ENCODE measurements at places on chromosomes 12 and 14. TPM values are rescaled to one million over a fixed set of nuclear protein-coding genes. Genes with fewer than 3 reads are reported as not detected.

GRCh38 chr14:51304941-51305340 lies 64.9 kb downstream of the TMX1 start:
- no peaks in the 10 kb centered on the region for H3K36me3 ChIP-seq
- H3K4me3 ChIP-seq, result no peak overlapping the region
- no peaks in the 10 kb centered on the region for H3K27me3 ChIP-seq
- no peak overlapping the region for H3K27ac ChIP-seq

GRCh38 chr14:55387121-55387520 lies 24.5 kb downstream of the ATG14 start:
- no peak overlapping the region for H3K27ac ChIP-seq
- DNase-seq, result no peak
- no peaks in the 10 kb centered on the region for H3K4me1 ChIP-seq
- H3K4me3 ChIP-seq, result no peak overlapping the region
- no peaks in the 10 kb centered on the region for H3K27me3 ChIP-seq

- H3K36me3 ChIP-seq, result no peaks in the 10 kb centered on the region
- no peak for DNase-seq
- H3K4me3 ChIP-seq, result no peak overlapping the region
- no peaks in the 10 kb centered on the region for H3K27me3 ChIP-seq
- no peak overlapping the region for H3K27ac ChIP-seq
- H3K4me1 ChIP-seq, result no peaks in the 10 kb centered on the region
Measured at GRCh38 chr14:36091096-36091495, 85.4 kb downstream of the PTCSC3 start.

DNA sequence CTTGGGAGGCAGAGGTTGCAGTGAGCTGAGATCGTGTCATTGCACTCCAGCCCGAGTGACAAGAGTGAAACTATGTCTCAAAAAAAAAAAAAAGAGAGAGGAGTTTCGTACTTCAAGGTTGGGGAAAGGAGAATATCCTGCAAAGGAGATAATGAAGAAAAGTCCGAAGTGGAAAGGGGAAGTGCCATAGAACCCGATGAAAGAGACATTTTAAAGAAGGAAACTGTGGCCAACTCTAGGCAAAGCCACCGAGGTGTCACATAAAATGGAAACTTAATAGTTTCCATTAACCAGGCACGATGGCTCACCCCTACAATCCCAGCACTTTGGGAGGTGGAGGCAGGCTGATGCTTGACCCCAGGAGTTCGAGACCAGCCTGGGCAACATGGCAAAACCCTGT lies 15.0 kb upstream of the LTBP2 start:
- H3K27ac ChIP-seq, result no peak overlapping the region
- H3K4me1 ChIP-seq, result no peaks in the 10 kb centered on the region
- no peaks in the 10 kb centered on the region for H3K27me3 ChIP-seq
- no peak overlapping the region for H3K4me3 ChIP-seq
- H3K36me3 ChIP-seq, result no peaks in the 10 kb centered on the region
- DNase-seq, result no peak

GRCh38 chr12:54561164-54561563 lies 11.8 kb downstream of the PDE1B start:
- H3K27ac ChIP-seq, result no peak overlapping the region
- H3K27me3 ChIP-seq, result peaks cover 3% of the 10 kb centered on the region
- no peaks in the 10 kb centered on the region for H3K4me1 ChIP-seq
- DNase-seq, result no peak

GRCh38 chr14:87343652-87344051 lies 649.3 kb downstream of the GALC start:
- no peaks in the 10 kb centered on the region for H3K27me3 ChIP-seq
- H3K4me1 ChIP-seq, result no peaks in the 10 kb centered on the region
- no peak overlapping the region for H3K4me3 ChIP-seq
- no peaks in the 10 kb centered on the region for H3K36me3 ChIP-seq

DNA sequence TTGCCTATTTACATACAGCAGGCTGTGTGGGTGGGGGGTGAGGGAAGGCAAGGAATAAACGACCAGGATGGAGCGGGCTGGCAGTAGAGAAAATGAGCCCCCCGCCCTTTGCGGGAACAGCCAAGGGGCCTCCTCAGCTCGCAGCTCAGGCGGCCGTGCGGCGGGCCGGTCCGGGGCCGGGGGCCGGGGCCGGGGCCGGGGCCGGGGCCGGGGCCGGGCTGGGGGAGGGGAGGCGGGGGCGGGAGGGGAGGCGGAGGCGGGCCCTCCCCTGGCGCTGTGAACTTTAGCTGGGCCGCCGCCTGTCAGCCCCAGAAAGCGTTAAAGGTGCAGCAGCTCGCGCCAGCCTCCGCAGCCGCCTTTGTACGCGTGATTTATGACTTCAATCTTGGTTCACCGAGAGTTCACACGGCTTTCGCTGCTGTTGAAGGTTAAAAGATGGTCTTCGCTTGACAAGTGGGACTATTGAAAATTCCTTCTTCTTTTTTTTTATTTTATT lies 28.8 kb downstream of the HOXC4 start:
- H3K36me3 ChIP-seq, result no peaks in the 10 kb centered on the region
- DNase-seq, result no peak
- no peak overlapping the region for H3K4me3 ChIP-seq
- no peaks in the 10 kb centered on the region for H3K4me1 ChIP-seq

DNA sequence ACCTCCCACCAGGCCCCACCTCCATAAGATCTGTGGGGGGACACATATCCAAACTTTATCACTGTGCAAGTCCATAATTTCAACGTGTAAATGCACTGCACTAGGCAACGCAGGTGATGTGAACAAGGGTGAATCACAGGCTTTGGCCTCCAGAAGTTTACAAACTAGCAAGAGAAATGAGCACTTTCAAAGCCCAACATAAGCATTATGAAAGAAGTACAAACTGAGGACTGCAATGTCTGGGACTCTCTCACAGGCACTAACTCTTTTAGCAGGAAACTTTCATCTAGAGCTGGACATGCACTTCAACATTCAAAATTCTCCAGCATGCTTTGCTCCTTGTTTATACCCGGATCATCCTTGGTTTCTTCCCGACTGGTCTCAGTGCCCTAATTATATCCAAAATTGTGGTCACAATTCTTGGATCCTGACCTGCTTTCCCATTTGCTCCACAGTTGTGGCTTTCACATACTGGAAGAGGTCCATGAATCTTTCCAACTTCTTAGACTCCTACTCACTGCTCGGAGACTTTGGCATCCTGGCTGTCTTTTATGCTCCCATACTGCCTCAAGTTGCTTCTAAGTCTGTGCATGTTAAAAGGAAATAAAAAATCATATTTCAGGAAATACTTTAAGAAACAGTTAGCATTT lies 44.9 kb upstream of the STRAP start:
- no peak overlapping the region for H3K4me3 ChIP-seq
- H3K27ac ChIP-seq, result no peak overlapping the region
- DNase-seq, result no peak
- H3K4me1 ChIP-seq, result no peaks in the 10 kb centered on the region

- H3K27ac ChIP-seq, result no peak overlapping the region
- DNase-seq, result no peak
- H3K36me3 ChIP-seq, result no peaks in the 10 kb centered on the region
- H3K4me3 ChIP-seq, result no peak overlapping the region
- no peaks in the 10 kb centered on the region for H3K27me3 ChIP-seq
Measured at GRCh38 chr12:10243818-10244520, 31.3 kb downstream of the GABARAPL1 start.

DNA sequence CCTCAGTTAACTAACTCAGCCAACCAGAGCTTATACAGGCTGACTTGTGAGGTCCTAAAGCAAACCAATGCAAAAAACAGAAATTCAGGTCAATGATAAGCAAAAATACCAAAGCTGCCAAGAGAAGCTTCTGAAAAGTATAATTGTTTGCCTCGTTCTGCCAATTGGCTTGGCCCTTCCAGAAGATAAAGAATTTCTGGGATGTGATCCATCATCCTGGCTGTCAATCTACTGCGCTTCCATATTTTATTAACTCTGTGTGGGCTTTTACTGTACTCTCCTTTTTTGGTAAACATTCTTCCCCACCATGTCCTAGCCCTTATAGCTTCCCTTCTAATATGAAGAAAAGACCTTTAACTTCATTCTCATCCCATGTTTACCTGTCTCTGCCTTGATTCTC lies 387.9 kb downstream of the TMEM117 start:
- no peak overlapping the region for H3K27ac ChIP-seq
- no peaks in the 10 kb centered on the region for H3K36me3 ChIP-seq
- H3K4me3 ChIP-seq, result no peak overlapping the region
- no peaks in the 10 kb centered on the region for H3K4me1 ChIP-seq

Gene CCDC91
- total RNA-seq, result 42.4 TPM

Gene OASL
- 0.14 TPM for total RNA-seq

Data from prostate gland (tissue), 2 donors.